Stimulated activated CD8-positive, alpha-beta memory T cell treated with anti-CD3 and anti-CD28 coated beads, Interleukin-4, amount 100 ng/mL, for 1 hour (primary cell): ENCODE measurements at places on chromosomes 7 and 10.

GRCh38 chr7:127683776-127684681 lies 32.0 kb downstream of the SND1 start:
- DNase-seq, result no peak

DNA sequence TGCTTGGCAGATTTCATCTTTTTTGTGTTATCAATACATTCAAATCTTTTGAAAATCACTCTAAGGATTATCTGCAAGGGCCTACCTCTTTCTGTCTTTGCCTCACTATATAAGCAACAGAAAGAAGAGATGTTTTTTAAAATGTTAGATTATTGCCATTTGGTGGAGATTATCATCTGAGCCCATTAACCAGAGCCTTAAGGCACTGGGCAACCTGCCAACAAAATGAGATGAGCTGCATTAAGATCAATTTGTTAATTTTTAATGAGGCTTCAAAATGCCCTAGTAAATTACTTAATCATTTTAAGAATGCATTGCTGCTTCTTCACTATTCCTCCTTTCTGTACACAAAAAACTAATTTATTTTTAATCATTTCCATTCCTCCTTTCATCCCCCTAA lies 314.1 kb downstream of the SNX13 start:
- DNase-seq, result no peak

- no peak for DNase-seq
These were observed 2.0 kb upstream of the SFR1 start for GRCh38 chr10:104119996-104120395.

DNA sequence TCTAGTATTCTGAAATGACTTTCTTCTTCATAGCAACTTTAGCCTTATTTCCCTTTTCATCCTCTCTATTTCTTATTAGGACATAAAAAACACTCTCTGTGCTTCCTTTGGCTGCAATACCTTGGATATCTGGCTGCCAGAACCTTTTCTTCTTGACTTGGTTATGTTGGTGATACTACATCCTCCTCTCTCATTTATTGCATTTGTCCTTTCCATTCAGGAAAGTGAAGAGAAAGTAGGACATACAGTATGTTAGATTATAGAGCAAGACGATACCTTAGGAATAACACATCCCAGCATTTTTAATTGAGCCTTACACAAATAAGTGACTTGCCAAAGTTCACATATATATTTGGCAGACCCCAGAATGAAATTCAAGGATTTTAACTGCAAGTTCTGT lies 210.1 kb upstream of the PPP1R3A start:
- DNase-seq, result no peak

DNA sequence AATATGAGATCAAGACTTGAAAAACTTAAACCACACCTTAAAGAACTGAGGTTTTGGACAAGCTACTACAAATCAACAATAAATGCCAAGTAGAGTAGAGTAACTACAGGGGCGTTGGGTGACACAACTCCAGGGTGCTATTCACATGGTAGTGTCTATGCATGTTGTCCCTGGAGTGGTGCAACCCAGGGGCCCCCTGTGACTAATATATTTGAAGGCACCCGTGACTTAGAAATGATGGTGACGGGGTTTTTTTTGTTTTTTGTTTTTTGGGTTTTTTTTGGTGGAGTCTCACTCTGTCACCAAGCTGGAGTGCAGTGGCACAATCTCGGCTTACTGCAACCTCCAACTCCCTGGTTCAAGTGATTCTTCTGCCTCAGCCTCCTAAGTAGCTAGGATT lies 106.9 kb downstream of the FAM107B start:
- DNase-seq, result no peak

GRCh38 chr7:117458977-117459583 lies 20.7 kb upstream of the CFTR start:
- no peak for DNase-seq

DNA sequence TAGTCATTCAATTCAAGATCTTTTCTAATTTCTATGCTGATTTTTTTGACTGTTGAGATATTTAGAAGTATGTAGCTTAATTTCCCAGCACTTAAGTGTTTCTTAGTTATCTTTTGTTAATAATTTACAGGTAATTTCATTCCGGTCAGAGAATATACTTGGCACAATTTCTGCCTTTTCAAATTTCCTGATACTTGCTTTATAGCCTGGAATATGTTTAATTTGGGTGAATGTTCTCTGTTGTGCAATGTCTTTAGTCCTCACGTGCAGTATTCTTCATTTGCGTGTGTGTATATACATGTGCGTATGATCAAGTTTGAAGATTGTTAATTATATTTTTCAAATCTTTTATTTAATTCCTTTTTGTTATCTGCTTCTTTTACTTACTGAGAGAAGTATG lies 989.3 kb downstream of the LRMDA start:
- no peak for DNase-seq

- DNase-seq, result no peak
These were observed 10.7 kb downstream of the TSPAN14 start for GRCh38 chr10:80464557-80465450.

- DNase-seq, result no peak
These were observed 66.1 kb downstream of the GNA12 start for GRCh38 chr7:2777898-2778535.
